ENCODE measurements at places on chromosomes 11 and 22. TPM values are rescaled to one million over a fixed set of nuclear protein-coding genes. Genes with fewer than 3 reads are reported as not detected.
A peak's percentile ranks its signal among the peaks of the same experiment; 100 is the strongest.

DNA sequence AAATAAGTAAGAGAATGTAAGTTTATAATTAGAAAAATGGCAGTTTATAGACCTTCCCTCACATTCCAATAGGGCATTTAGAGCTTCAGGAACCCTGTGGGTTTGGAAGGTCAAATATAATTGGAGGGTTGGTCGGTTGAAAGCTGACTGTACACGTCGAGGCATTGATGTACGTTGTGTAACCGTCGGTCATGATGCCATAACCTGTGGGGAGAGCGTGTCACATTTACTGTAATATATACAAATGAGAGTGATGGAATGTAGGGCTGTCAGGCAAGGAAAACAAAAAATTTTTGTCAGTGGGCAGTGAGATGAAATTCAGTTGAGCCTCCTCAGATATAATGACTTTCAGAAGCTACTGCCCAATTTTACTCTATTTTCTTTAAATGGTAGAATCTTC is 88.5 kb downstream of the ARL14EP start:
- DNase-seq, result no peak

GRCh38 chr22:30214703-30215407 is 31.7 kb downstream of the LIF start:
- DNase-seq, result no peak

DNA sequence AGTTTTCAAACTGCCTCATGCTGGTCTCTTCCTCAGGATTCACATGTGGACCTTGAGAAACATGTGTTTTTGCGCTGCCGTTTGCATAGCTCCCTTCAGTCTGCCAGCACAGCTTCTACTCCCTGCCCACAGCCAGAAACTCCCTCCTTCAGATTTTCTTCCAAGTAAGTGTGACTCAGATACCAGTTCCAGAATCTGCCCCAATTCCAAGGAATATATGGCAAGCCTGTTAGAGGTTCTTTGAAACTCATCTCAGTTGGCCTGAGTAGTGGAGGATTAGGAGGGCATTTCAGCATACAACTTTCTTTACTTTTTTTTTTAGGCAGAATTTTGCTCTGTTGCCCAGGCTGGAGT is 67.1 kb downstream of the SNX19 start:
- DNase-seq, result no peak

DNA sequence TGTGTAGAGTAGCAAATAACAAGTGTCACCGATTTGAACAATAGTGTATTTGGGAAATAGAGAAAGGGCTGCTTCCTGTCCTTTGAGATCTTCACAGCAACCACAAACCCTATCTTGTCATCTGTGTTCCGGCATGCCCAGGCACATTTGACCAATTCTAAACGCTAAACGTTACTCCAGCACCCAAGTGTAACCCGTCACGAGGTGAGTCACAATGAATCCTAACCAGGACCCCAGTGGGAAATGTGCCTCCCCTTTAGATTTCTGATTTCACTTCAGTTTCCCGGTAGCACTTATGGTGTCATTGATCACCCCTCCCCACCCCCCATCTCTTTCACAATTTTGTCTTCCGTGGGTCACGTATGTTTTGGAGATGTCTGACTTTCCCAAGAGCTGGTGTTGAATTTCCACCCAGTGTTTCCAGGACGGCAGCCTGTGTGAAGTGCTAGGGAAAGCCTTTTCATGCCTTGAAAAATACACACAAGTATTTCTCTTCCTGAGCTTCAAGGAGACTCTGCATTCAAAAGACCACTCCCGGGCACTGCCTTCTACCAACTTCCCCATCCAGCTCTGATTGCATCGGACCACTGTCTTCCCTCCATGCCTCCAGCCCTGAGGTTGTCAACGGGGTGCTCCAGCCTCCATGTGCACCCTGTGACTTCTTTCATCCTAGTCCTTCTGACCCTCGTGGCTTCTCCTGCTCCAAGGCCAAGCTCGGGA is 10.5 kb upstream of the C11orf24 start:
- DNase-seq, result peak; percentile 20

GRCh38 chr11:76902121-76903014 is 41.6 kb downstream of the ACER3 start:
- no peak for DNase-seq

DNA sequence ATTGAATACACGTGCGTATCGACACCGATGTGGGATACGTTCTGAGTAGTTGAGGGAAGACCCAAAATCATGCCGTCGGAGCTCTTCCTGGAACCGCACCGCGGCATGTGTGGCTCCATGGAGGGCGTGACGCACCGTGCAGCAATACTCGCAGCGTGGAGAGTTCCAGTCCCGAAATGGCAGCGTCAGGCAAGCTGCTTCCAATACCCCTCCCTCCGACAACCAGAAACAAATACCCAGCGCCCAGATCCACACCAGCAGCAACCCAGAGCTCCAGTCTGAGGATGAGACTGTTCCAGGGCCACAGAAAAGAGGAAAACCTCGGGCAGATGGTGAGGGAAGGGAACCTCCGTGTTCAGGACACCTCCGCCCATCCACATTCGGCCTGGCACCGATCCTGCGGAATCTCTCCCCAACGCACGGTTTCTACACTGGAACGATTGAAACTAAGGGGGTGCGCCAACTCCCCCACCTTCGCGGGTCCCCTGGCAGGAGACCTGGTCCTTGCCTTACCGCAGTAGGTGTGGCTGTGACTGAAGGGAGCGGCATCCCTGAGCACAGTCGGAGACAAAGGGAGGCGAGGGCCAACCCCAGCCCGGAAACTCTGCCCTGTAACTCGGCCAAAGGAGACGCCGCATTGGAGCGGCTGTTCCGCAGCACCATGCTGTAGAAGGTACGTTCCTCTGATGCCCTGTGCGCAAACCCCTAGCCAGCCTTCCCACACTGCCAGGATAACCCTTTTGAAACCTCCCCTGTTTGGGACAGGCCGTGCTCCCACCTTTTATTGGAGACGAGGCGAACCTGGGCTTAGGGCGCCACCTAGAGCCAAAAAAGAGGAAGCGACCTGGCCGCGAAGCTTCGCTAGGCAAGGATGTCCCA is 28.2 kb downstream of the DBX1 start:
- peak; percentile 45 for DNase-seq

- no peak for DNase-seq
Observed at GRCh38 chr11:69473276-69473845, 8.1 kb upstream of the LINC01488 start.

GRCh38 chr22:44925465-44926123 is 84.2 kb downstream of the PHF21B start:
- no peak for DNase-seq

DNA sequence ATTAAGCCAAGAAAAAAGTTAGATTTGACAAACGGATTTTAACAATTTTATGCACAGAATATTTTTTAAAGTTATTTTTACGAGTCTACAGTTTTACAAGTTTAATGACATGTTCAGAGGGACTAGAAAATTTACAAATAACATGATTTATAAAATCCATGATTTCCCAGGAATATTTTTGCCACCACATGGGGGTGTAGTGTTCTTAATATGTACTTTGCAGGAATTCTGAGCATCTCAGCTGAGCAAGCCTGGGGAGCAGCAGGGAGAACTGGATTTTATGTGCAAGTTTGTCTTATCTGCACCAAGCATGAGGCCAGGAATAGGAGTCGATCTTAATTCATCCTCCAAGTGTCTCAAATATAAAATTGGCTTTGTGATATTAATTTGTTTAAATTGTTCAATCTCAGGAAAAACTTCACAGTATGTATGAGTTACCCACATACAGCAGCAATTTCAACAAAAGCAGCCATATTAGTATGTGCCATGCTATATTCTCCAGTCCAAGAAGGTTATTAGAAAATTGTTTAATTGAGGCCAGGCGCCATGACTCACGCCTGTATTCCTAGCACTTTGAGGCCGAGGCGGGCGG is 826.3 kb downstream of the DLG2 start:
- no peak for DNase-seq

DNA sequence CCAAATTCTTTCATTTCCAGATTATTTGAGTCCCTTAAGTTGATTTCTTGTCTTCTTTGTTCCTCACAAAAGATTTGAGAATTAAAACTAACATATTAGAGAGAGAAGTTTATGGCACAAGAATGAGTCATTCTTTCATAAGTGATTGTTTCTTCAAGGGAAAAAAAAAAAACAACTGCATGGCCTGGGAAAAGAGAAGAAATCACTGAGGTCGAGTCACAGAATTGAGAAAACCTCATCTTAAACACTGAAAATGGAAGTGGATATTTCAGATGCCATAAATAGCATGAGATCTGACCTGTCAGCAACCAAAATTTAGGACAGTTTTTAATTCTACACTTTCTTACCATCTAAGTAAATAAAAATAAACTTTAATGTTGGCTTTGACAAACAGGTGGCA is 87.2 kb downstream of the CWF19L2 start:
- DNase-seq, result no peak

DNA sequence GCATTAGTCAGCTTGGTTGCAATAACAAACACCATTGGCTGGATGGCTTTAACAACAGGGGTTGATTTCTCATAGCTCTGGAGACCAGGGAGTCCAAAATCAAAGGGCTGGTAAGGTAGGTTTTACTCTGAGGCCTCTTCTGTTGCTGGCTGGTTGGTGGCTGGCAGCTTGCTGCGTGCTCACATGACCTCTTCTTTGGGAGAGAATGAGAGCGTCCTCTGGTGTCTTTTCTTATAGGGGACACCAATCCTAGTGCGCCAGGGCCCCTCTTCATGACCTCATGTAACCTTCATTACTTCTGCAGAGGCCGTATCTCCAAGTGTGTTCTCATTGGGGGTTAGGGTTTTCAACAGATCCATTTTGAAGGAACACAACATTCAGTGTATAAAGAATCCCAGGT is 1308.3 kb downstream of the TBC1D22A start:
- DNase-seq, result no peak

GRCh38 chr22:38089474-38089851 is 5.5 kb upstream of the SLC16A8 start:
- no peak for DNase-seq

GRCh38 chr11:26719289-26719973 is 2.4 kb downstream of the SLC5A12 start:
- DNase-seq, result no peak

DNA sequence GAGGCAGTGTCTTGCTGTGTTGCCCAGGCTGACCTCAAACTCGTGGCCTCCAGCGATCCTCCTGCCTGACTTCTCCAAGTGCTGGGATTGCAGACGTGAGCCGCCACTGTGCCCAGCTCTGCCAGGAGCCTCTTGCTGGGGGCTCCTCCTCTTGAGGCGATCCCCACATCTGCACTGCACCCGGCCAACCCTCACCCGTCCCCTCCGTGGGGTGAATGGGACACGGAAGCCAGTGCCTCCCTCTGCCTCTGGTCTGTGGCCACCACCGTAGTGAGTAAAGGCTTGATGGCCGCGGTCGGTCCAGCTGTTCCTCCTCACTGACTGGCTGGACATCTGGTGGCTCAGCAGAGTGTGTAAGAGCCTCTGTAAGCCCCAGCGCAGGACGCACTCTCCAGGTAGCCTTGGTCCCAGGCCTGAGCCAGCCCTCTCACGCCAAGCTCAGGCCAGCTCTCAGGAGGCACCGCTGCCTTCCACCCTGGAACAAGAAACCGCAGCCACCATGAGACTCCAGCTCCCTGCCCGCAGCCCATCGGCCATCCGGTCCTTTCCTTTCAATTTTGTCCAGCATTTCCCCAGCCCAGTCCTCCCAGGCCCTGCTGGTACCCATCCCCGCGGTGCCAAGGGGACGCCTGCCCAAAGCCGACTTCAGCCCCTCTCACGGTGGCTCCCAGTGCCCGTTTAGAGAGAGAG is 100.3 kb downstream of the BRD1 start:
- DNase-seq, result no peak

DNA sequence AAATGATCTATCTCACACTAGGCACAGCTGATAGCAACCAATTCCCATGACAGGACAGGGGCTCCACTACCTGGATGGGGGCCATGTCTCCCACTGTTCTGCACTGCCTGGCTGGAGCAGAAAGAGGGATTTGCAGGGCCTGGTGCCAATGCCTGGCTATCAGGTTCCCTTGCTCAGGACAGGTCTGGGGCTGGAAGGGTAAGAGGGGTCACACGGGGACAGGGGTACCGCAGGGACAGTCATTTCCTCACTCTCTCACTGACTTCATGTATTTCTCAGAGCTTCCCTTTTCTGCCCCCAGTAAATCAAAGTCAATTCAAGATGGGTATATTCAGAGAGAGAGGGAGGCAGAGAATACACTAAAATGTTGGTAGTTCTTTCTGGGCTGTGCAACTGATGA is 119.1 kb upstream of the CSNK2A3 start:
- no peak for DNase-seq

The TTC28 gene
- 1.6 TPM for total RNA-seq

The CCDC87 gene
- total RNA-seq, result not detected

The SPTY2D1 gene
- total RNA-seq, result 25.2 TPM

The TEAD1 gene
- 1.1 TPM for total RNA-seq

The RBM4 gene
- 183 TPM for total RNA-seq

The FGF19 gene
- not detected for total RNA-seq

The PRDM11 gene
- 8.5 TPM for total RNA-seq

All from CD4-positive, alpha-beta memory T cell (primary cell).